Activated CD4-positive, alpha-beta T cell treated with anti-CD3 and anti-CD28 coated beads, Interleukin-2, amount 50 U/mL, for 4 hours (primary cell): ENCODE measurements at places on chromosomes 7 and 10.

- DNase-seq = no peak
Observed at GRCh38 chr7:2214636-2215035, 18.1 kb downstream of the MAD1L1 start.

GRCh38 chr10:69391158-69391557 lies 25.6 kb downstream of the TACR2 start:
- DNase-seq = no peak

DNA sequence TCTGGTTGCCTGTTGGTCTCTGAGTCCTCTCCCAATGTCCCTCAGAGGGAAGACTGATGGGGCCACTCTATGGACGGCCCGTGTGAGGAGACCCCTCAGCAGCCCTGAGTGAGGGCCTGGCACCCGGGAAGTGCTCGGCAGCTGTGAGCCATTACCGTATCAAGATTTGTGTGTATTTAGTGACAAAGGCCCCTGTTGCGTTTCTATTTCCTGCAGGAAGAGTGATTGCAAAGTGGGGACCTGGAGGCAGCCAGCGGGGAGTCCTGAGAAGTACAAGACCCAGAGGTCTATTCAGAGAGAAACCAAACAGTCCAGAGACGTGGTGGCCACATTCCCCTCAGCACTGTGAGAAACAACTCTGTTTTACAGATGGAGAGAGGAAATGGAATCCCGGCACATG lies 51.1 kb upstream of the CHST15 start:
- DNase-seq = no peak

GRCh38 chr7:112143136-112143535 lies 63.1 kb downstream of the DOCK4 start:
- no peak for DNase-seq
